ENCODE measurements at places on chromosomes 4 and X.

GRCh38 chr4:162610116-162610515 is 446.3 kb upstream of the FSTL5 start:
- no peak for DNase-seq

GRCh38 chr4:156992943-156993342 is 21.3 kb upstream of the PDGFC start:
- no peak for DNase-seq

DNA sequence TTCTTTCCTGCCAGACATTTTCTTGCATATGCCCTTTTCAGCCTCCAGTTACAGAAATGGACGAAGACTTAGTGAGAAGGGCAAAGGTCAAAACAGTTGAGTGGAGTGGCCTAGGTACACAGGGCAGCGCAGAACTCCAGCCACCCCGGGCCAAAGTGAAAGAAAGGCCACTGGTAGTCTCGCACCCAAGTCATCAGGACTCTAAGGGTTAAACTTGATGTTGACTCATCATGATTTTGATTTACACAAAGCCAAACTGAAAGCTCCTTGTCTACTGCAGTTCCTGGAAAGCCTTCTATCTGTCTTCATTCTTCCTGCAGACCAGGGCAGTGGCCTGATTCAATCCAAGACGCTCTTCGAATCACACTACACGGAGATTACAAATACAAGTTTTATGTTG is 2.6 kb upstream of the IL13RA1 start:
- DNase-seq, result no peak

- no peak for DNase-seq
These were observed 799.1 kb downstream of the FSTL5 start for GRCh38 chr4:161364681-161365080.

DNA sequence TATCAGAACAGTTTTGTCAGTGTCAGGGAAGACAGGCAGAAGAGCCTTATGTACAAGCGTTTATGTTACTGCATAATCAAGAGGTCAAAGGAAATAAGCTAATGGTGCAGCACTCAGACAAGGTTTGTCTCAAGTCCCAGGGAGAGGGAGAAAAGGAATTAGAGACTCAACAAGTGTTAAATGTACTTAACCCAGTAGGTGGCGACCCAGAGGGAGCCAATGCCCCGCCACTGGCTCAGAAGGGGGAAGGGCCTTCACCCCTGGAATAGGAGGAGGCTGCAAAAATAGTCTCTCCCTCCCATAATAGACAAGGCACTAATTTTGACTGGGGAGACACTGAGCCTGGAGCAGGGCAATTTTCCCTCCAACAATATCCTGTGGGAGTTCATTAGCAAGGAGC is 14.1 kb upstream of the PAPSS1 start:
- no peak for DNase-seq

DNA sequence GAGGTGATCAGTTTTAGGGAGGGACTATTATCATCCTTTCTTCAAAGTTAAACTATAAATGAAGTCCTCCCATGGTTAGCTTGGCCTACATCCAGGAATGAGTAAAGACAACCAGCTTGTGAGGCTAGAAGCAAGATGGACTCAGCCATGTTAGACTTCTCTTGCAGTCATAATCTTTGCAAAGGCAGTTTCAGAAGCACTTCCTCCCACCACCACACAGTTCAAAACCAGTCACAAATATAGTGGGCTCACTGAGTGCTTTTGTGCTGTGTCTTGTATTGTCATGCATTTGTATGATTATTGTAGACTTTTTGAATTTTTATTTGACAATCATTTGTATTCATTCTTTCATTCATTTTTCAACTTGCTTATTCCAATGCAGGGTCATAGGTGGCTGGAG is 204.5 kb downstream of the ZNF674 start:
- DNase-seq, result no peak

- DNase-seq, result no peak
These were observed 46.3 kb upstream of the ADRA2C start for GRCh38 chr4:3719836-3720235.

DNA sequence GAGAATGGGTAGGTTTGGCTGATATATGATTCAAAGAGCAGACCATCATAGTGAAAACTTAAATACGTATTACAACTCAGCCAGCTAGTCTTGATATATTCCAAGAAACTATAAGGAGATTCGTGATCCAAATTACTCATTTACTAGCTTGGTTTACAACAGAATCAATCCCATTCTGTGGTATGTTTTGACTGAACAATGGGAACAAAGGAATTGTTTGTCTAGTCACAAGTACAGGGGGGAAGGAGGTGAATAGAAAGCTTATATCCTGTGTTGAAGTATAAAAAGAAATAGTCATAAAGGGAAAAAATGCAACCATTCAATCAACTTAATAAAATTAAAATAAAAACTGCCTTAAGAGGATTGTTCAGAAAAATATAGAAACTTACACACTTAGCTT is 17.0 kb downstream of the C4orf54 start:
- no peak for DNase-seq

GRCh38 chrX:118355225-118355920 is 9.5 kb downstream of the WDR44 start:
- no peak for DNase-seq

DNA sequence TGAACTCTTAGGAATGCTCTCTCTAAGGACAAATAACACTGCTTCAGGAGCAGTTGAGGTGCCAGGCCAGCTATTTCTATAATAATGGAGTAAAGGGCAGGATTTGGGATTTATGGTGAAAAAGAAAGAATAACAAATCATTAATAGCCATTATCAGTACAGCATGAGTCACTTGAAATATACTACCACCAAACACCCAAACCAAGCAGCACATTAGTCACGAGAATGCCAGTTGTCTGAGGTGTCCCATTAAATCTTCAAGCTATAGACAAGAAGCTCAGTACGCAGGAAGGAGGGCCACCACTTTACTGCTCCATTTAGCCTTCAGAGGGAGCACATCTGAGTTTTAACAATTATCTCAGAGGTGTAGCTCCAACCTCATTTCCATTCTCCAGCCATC is 106.8 kb upstream of the MAGEA10 start:
- DNase-seq, result no peak

DNA sequence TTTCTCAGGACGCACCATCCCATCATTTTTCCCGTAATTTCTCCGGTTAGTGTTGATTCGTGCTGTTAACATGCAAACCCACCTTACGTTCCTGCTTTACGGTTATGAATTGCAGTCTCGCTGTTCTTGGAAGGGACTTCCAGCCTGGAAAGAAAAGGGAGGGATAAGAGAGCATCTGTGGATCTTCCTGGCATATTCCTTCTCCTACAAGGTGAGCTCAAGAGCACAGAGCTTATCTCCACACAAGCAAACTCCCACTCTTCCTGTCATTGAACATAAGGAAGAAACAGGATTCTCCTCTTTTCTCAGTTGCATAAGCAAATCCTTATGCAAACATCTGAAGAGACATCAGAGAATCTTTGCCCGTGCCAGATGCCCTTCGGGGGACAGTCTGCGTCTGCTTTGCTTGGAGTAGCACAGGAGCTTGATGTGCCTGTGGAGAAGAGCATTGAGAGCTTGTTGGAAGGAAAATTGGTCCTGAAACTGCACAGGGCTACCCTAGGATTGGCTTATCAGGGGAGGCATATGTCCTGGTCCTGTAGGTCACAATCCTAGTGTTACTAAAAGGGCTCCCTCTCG is 127.0 kb downstream of the ASMT start:
- no peak for DNase-seq

DNA sequence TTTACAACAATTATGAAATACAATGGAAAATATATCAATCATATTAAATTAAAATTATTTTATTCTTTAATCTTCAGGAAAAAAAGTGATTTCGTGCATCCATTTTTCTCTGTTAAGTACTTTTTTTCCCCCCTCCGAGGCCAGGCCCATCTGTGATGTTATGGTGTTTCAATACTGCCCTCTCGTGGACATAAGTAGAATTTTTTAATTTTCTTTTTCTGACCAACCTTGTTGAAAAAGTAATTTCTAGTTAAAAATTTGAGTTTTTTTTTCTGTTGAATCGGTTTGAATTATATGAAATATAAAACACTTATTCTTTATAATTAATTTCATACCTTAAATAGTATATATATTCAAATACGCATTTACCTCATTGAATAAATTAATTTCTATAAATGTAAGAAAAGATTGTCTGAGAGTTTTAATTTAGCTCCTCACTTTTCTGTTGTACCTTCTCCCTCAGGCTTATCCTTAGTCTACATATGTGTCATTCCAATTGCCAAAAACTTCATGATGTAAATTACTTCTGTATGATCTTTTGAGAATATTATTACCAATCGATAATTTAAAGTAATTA is 175.8 kb upstream of the TECRL start:
- no peak for DNase-seq

- DNase-seq, result no peak
These were observed 50.6 kb upstream of the SRPX start for GRCh38 chrX:38271154-38271716.

DNA sequence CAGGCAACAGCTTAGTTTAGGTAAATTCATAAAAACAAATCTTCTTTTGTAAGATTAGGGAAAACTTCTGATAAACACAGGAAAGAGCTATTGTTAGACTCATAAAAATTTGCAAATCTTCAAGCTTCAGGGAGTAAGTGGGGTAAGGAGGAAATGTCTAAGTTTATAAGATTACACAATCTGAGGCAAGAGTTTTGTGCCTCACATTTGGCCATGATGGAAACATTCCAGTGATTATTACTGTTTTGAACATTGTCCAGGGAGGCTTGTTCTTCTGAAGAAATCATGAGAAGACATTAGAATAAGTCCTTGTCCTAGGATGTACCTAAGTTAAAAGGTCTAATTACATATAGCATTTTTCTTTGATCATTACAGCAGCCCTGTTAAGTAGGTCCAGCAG is 72.8 kb downstream of the MAOB start:
- DNase-seq, result no peak

- DNase-seq, result no peak
These were observed 4.1 kb upstream of the SOX3 start for GRCh38 chrX:140508958-140509357.

DNA sequence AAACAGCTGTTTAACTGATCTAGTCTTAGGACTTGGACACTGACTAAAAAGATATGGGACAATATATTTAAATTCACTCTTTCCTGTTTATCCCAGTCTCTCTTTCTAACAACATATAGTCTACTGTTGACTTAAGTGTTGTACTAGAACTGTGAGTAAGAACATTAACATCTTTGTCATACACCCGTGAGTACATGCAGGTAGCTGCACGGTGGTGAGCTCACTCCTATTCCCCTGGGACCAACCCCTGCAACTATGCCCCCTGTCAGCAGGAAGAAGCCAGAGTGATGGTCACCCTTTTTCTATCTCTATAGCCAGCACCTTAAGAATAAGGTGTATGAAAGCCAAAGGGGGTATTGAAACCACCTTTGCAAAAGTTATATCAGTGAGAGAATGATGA is 17.6 kb downstream of the TBL1X start:
- no peak for DNase-seq

Measured in central memory CD8-positive, alpha-beta T cell (primary cell).